ENCODE measurements at places on chromosomes 7 and 10. TPM values are rescaled to one million over a fixed set of nuclear protein-coding genes. Genes with fewer than 3 reads are reported as not detected.

Gene OR2A5
- not detected for total RNA-seq

Gene EFCAB10
- not detected for total RNA-seq

Gene ARID5B
- total RNA-seq, result 105 TPM

Gene CPA4
- total RNA-seq, result 8.4 TPM

Gene POLL
- 14.5 TPM for total RNA-seq

All from smooth muscle cell of trachea (primary cell).